Activated CD4-positive, alpha-beta T cell treated with anti-CD3 and anti-CD28 coated beads, Interleukin-2, amount 10 ng/mL, durations not matched to agents 7 days and 5 days (primary cell): ENCODE measurements at places on chromosomes 2 and 18.

DNA sequence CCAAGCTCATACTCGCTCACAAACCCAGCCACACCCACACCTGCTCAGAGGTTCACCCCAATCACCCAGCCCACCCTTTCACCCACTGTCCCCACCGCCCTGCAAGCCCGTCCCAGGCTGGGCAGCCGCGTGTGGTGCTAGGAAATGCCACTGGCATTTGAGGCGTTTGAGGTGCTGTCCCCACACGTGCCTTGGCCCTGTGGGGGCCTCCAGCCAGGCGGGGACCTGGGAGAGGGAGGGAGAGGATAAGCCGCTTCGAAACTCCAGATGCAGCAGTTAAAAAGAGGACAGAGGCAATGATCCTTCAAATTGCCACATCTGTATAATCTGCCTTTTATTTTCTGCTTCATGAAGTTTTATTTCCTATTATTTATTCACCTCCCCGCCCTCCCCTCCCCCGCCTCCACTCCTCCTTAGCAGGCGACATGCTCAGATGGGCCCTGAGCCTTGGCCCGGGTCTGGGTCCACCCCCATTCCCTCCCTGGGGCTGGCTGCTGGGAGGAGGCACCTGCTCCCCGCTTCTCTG lies 35.9 kb downstream of the PSD4 start:
- DNase-seq, result no peak

DNA sequence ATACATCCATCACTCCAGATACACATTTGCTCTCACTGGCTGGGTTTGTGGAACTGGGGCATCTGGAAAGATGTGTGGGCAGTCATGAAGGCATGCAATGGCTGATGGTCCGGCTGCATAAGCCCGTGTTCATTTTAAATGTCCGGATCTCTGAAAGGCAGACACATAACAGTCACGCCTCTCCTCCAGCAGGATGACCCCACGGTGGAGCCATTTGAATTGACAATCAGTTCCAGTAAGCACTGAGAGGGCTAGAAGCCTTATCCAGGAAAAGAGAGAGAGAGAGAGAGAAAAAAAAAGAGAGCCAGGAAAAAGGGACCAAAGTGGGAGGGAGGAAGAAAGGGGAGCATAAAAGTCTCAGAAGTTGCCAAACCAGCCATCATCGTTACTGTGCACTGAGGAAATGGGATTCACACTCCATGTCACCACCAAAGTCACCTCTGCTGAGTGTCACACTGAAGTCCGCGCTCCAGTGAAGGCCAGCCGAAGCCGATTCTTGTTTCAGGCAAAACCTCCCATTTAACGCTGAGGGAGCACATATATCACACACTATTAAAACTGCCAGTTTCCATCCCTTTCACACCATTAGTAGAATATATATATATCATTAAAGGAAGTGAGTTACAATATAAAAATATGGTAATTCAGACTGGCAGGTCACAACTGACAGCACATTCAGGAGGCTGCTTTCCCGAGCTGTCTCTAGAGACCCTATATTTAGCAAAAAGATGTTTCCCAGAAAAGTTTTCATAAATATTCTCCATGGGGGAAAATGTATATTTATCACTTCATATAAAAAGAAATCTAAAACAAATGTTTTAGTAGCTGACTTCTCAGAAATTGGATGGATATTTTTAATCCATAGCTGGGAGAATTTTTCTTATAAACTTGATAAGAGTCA lies 142.0 kb downstream of the ACTR3 start:
- DNase-seq, result no peak

DNA sequence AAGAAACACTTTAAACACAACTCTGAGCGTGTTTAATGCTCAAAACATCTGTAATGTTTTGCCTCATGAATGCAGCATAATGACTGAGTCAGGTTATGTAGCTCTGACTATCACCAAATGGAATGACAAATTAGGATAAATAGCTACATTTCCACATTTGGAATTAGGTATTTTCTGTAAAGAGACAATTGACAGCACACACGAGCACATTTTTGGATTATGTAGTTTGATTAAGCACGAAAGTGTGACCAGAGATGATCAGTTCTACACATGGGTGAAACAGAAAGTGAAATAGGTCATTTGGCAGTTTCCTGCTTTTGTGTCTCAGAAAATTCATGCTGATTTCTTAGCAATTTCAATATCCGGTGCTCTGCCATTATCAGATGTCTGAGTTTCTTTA lies 29.0 kb downstream of the LPIN1 start:
- peak; percentile 37 for DNase-seq

GRCh38 chr2:232333361-232334135 lies 45.0 kb upstream of the ALPP start:
- DNase-seq, result peak; percentile 1

GRCh38 chr2:241637795-241638660 lies 535 bp downstream of the ATG4B start:
- DNase-seq, result peak; percentile 31

DNA sequence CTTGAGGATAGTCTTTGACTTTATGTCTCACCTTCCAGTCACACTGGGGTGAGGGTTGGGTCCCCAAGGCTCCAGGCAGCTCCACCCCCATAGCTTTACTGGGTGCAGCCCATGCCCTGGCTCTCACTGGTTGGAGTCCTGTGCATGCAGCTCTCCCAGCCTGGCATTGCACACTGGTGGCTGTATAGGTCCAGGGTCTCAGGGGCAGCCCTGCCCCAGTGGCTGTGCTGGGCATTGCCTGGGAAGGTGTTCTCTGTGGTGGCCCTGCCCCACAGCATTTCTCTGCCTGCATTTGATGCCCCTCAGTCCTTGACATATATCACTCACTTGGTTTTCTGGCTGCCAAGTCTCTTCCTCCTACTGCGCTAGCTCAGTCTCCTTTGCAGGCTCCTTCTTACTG lies 21.2 kb downstream of the MPHOSPH10 start:
- DNase-seq, result no peak

DNA sequence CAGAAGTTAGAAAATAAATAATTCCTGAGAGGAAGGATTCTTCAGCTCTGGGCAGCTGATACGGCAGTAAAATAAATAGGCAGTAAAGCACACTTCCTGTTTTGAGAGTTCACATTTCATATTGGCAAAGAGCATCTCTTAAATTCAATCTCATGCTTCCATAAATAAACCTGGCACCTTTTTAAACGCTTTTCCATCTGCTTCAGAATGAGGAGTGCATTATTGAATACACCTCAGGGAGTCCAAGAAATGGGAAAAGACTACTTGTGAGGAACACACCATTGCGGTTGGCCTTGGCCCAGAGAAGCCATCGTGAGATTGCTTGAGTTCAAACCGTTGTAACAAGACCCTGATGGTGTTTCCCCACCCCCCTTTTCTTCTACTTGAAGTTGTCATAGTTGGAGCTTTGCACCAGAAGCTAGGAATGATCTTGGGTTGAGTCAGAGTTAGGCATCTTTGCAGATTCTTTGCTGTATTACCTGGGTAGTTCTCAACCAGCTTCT lies 123.9 kb downstream of the RDH14 start:
- DNase-seq, result no peak

DNA sequence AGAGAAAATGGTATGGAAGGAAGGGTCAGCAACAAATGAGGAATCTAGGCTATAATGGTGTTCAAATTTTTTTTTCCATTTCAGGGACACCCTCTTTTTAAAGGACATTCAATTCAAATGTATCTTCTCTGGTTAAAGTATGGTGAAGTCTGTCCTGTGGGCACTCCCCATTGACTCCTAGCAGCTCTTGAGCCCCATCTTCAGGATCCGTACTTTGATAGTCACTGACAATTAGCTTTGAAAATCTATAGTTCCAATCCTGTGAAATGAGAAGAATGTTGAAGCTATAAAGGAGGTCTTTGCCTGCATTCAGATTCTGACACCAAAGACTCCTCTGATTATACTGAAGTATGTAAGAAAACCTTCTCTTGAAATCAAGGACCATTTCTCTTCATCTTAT lies 43.3 kb downstream of the KCNH7 start:
- no peak for DNase-seq

GRCh38 chr18:57813245-57813644 lies 10.1 kb upstream of the ATP8B1 start:
- no peak for DNase-seq
